Activated CD4-positive, alpha-beta T cell treated with anti-CD3 and anti-CD28 coated beads for 1 hour (primary cell): ENCODE measurements at places on chromosomes 5 and 9.

DNA sequence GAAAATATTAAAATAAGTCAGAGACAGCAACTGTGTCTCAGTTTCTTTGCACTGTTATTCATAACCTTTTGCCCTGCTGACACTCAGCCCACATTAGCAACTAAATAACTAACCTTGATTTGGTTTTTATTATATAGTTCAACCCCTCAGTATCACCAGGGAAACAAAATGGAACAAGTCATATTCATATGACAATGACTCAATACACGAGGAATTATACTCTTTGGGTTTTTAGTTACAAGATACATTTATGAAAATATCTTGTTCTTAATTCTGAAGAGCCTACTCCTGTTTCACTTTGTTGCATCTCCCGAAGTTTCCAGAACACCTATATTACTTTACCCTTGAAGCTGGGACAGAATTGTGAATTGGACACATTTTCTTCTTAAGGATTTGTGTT lies 845.4 kb downstream of the EFNA5 start:
- no peak for DNase-seq

GRCh38 chr9:76759732-76760131 lies 4.5 kb upstream of the PCA3 start:
- no peak for DNase-seq

GRCh38 chr5:74295141-74295540 lies 345.4 kb downstream of the ENC1 start:
- no peak for DNase-seq

GRCh38 chr5:67620424-67621397 lies 424.1 kb upstream of the CD180 start:
- no peak for DNase-seq

DNA sequence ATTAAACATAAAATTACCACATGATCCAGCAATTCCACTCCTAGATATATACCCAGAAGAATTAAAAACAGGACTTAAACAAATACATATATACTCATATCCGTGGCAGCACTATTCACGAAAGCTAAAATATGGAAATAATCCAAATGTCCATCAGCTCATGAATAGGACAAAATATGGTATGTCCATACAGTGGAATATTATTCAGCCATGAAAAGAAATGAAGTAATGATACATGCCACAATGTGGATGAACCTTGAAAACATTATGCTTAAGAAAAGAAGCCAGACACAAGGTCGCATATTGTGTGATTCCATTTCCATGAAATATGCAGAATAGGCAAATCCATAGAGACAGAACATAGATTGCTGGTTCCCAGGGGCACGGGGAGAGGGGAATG lies 24.8 kb upstream of the AFAP1L1 start:
- no peak for DNase-seq

DNA sequence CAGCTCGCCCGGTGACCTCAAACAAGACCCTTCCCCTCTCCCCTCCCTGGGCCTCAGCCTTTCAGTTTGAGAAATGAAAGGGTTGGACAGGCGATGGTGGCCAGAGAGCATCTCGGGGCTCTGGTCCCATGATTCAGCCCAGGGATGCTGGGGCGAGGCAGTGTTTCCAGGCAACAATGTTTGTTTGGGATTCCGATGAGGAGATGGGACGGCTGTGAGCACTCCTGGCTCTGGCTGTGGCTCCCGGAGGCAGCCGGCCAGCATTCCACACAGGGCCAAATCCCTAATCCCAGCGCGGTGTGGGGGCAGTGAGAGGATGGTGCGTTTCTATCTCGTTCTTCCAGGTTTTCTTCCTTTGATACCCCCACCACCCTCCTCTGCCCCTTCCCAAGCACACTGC lies 66.0 kb downstream of the HMCN2 start:
- DNase-seq, result no peak

DNA sequence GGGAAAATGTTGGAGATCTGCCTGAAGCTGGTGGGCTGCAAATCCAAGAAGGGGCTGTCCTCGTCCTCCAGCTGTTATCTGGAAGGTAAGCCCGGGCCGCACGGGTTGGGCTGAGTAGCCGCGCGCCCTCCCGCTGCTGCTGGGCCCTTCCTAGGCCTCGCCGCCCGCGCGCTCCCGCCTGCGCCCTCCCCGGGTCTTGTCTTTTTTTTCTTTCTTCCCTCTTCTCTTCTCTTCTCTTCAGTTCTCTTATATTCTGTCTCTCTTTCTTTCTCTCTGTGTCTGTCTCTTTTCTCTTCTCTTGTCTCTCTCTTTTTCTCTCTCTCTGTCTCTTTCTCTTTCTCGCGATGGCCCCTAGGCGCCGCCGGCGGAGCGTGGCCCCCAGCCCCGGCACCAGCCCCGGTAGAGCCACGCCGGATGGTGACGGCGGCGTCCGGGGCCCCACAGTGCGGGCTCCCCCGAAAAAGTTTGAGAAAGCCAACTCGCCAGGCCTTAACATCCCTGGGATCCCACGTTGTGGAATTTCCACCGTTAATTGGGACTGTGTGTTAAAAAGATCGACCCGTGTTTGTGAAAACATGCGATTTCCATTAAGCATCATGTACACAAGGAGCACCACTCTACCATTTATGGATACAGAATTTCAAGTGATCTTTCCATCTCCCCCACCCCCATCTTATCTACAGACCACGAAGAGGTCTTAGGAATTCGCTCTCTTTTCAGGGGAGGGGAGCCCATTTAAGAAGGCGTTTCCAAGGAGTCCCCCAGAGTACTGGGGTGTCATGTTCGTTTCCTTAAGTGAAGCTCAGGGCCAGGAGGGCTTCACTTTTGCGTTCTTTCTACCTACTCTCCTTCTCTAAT lies 616 bp downstream of the ABL1 start:
- DNase-seq, result no peak

DNA sequence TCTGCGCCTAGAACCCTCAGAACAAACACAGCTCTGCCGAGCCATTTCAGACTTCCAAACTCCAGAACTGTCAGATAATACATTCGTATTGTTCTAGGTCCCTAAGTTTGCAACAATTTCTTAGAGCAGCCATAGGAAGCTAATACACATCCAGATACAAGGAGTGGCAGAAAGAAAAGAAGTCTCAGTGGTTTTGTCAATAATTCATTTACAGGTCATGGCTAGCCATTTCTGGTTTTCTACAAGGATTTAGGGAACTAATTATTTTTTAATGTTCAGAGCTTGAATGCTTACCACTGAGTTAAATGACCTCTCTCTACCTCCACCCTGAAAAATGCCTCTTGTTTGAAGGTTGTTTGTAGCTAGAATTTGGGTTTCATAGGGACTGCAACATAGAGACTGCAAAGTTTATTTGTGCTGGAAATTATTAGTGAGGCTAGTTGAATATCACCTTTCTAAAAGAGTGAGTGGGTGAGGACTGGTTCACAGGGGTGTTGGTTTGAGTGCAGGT lies 15.5 kb upstream of the ERMP1 start:
- no peak for DNase-seq

- DNase-seq, result no peak
These were observed 39.7 kb downstream of the PAM start for GRCh38 chr5:102794677-102795331.

- DNase-seq, result no peak
These were observed 75.9 kb upstream of the GOLM1 start for GRCh38 chr9:86175223-86175622.

- DNase-seq, result no peak
These were observed 562.6 kb downstream of the NR2F1-AS1 start for GRCh38 chr5:93018461-93018860.

- no peak for DNase-seq
These were observed 121.0 kb upstream of the RGS7BP start for GRCh38 chr5:64384765-64385164.

DNA sequence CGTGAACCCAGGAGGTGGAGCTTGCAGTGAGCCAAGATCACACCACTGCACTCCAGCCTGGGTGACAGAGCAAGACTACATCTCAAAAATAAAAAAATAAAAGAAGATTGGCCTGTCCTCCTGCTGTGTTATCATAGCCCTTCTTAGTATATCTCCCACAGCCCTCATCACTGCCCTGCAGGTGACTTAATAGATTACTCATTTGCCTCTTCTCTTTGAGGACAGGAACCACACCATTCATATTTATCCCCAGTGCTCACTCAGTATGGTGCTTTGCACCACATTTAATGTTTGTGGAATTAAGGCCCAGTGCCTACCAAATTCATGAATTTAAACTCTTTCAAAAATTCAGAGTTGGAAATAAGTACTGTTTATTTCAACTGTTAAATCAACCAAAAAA lies 10.3 kb downstream of the IDNK start:
- no peak for DNase-seq

GRCh38 chr9:109776391-109776790 lies 3.6 kb upstream of the PALM2AKAP2 start:
- DNase-seq, result no peak

DNA sequence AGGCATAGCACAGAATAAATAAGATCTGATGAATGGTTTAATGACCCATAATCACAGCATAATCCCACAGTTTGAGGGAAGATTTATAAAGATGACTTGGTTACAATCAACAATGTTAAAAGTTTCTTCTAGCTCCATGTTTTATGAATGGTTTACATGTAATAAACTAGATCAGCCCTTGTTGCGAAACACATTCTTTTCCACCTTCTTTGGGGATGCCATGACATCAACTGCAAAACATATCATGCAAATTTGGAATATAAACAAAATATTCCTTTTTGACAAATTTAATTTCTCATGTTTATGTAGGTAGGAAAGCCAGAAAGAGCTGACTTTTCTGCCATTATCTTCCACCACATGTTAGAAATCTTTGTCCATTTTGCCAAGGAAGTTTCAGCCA lies 979.5 kb downstream of the MAT2B start:
- no peak for DNase-seq

- no peak for DNase-seq
These were observed 16.0 kb upstream of the PUM3 start for GRCh38 chr9:2859776-2860379.

DNA sequence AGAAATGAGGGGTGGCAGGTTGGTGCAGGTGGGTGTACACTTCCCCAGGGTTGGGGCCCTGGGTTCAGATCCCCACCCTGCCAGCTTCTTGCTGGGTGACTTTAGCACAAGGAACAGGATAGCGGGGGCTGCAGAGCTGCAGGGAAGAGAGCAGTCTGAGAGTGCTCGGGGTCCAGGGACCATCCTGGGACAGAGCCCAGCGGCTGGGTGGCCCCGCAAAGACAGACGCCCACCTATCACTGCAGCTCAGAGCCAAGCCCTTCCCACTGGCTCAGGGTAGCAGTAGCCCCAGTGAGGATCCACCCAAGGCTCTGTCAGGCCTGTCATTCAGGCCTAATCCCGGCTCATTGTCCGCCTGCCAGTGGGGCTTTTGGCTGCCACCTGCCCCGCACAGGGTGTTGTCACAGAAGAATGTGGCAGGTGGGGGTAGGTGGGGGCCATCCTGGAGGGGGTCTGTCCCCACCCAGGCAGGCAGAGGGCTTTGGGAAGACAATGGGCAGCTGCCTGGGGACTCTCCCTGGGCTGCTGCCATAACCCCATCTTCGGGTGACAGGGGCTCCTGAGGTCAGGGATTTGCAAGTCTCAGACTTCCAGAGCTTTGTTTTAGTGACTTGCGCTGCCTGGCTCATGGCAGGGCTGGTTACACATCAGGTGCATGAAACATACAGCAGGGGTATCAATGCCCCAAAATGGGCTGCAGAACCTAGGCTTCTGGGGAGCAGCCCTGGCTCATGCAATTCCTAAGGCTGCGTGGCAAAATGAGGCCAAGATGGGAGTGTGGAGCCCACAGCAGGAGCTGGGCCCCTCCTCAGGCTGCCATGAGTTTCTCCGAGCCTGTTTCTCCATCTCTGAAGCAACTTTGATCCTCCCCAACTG lies 52.1 kb downstream of the BARX1 start:
- DNase-seq, result no peak

DNA sequence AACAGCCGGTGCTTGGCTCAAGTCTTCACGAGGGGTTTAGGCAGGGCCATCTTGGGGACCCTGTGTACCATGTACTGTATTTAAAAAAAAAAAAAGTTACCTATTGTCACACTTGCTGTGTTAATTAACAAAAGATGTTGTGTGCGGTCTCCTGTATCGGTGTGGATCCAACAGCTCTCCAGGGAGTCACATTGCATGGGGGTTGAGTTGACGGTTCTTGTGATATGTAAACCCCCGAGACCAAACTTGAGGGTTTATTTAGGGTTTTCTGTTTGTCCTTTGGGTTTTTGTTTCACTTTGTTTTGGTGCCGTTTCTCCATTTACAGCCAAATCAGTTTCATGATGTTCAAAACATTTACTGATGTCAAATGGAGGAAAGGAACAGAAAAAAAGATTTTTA lies 22.2 kb downstream of the AMBP start:
- no peak for DNase-seq

GRCh38 chr5:4549351-4549750 lies 590.8 kb upstream of the ADAMTS16 start:
- no peak for DNase-seq

DNA sequence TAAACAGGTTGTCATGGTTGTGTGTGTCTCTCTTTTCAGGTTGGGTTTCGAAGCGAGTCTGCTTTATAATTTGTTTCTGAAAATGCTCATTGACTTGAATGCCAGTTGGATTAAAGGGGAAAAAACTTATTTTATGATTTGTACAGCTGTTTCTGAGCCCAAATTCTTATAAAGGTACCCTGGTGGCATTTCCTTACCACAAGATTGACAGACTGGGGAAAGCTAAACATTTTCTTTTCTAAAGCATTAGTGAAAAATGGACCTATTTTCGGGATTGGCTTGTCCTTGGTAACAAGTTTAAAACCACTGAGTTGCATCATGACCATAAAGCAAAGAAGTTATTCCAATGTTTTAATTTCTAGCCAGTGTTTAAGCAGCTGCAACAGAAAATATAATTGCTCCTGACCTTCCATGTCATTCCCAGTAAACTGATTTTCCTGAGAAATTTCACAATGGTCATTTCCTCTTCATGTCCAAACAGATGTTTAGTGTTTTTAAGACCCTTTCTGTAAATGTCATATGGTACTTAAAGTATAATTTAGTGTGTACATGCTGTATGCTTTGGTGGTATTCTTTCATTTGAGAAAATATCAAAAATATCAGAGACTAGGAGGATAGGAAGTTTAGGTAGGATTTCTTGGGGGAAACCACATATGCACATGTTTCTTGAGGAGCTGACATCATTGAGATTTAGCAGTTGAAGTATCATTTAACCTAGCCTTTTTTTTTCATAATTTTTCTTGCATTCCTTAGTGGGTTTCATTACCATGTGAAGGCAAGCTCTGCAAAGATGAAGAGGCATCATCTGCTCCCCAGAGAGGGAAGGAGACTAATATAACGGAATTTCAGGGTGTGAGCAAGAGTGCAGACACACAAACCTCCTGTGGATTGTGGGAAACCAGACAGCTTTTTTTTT lies 667.1 kb upstream of the RGMB start:
- no peak for DNase-seq

DNA sequence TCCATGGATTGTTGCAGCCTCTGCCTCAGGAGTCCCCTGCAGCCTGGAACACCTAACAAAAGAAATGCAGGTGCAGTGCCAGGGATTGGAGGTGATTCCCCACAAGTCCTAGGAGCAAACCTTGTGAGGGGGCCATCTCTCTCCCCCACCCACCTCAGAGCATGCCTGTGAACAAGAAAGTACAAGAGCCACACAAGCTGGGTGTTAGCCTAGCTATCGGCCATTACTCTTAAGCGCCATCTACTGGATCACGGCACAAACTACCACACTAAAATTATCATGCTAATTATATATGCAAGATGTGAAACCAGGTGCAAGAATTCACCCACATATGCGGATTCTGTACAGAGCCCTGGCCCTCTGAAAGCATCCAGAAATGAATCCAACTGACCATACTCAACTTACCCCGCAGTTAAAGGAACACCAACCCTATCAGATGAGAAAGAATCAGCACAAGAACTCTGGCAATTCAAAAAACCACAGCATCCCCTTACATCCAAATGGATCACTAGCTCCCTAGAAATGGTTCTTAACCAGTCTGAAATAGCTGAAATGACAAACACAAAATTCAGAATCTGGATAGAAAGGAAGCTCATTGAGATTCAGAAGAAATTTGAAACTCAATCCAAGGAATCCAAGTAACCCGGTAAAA lies 16.5 kb upstream of the PRSS3 start:
- no peak for DNase-seq
